ENCODE measurements at places on chromosomes 16 and 17.

DNA sequence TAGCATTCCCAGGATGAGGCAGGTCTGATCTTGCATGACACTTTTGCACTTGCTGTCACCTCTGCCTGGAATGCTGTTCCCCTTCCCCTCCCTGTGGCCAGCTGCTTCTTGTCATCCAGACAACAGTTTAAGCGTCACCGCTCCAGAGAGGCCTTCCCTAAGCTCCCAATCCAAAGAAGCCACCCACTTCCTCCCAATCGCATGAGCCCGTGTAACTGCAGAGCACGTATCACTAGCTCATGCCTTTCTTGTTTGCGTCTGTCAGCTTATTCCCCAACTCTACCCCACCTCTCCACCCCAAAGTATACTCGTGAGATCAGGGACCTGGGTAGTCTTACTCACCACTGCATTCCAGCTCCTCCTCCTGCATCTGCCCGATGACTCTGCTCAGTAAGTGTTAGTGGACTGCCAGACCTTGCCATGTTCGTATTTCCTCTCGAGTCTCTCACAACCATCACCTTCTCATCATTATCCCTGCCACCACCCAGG is 92.8 kb downstream of the GAS7 start:
- no peaks in the 10 kb centered on the region for H3K36me3 ChIP-seq
- no peak overlapping the region for H3K4me3 ChIP-seq
- no peaks in the 10 kb centered on the region for H3K27me3 ChIP-seq
- DNase-seq = peak; percentile 90
- peaks cover 9% of the 10 kb centered on the region for H3K4me1 ChIP-seq
- H3K27ac ChIP-seq = peak overlapping the region; percentile 51

DNA sequence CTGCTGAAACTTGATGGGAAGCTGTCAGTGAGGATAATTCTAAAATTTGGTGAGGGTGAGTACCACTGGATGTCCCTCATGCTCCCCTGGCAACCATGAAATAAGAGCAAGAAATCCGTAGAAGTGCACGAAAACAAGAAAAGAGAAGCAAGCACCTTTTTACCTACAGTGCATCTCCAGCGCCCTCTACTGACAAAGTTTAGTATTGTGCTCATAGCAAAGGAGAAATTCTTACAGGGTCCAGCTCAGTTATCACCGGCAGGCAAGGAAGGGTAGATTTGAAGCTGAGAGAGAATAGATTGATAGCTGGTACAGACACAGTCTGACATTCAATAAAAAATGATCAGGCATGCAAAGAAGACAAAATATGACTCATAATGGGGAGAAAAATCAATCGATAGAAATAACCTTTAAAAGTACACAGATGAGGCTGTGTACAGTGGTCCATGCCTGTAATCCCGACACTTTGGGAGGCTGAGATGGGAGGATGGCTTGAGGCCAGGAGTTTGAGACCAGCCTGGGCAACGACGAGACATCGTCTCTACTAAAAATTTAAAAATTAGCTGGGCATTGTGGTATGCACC is 28.3 kb upstream of the TEX2 start:
- H3K27ac ChIP-seq = no peak overlapping the region
- no peak overlapping the region for H3K4me3 ChIP-seq

- H3K4me1 ChIP-seq = peaks cover 3% of the 10 kb centered on the region
- peaks cover 26% of the 10 kb centered on the region for H3K36me3 ChIP-seq
- DNase-seq = no peak
Observed at GRCh38 chr17:39447561-39447960, 3.5 kb downstream of the MED1 start.

GRCh38 chr17:40474419-40475002 is 26.9 kb downstream of the TNS4 start:
- peak overlapping the region; percentile 23 for H3K27ac ChIP-seq
- H3K4me1 ChIP-seq = peaks cover 25% of the 10 kb centered on the region
- H3K27me3 ChIP-seq = no peaks in the 10 kb centered on the region
- H3K4me3 ChIP-seq = no peak overlapping the region
- DNase-seq = no peak

DNA sequence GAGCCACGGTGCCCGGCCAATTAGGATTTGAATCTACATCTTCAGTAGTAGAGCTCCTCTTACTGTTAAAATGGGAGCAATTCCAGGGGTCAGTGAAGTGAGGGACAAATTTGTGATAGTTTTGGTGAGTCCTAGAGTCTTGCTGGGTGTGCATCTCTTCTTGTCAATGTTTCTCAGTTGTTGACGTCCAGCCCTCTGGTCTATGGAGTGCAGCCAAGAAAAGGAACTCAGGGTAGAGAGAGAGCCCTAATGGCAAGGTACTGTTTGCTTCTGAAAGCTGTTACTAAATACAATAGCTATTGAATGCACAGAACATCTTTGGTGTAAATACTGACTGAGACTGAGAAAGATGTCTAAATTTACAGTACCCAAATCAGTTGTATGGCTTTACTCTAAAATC is 282.5 kb upstream of the SALL1 start:
- peaks cover 5% of the 10 kb centered on the region for H3K4me1 ChIP-seq
- no peak for DNase-seq
- no peaks in the 10 kb centered on the region for H3K27me3 ChIP-seq
- no peak overlapping the region for H3K27ac ChIP-seq
- H3K4me3 ChIP-seq = no peak overlapping the region

DNA sequence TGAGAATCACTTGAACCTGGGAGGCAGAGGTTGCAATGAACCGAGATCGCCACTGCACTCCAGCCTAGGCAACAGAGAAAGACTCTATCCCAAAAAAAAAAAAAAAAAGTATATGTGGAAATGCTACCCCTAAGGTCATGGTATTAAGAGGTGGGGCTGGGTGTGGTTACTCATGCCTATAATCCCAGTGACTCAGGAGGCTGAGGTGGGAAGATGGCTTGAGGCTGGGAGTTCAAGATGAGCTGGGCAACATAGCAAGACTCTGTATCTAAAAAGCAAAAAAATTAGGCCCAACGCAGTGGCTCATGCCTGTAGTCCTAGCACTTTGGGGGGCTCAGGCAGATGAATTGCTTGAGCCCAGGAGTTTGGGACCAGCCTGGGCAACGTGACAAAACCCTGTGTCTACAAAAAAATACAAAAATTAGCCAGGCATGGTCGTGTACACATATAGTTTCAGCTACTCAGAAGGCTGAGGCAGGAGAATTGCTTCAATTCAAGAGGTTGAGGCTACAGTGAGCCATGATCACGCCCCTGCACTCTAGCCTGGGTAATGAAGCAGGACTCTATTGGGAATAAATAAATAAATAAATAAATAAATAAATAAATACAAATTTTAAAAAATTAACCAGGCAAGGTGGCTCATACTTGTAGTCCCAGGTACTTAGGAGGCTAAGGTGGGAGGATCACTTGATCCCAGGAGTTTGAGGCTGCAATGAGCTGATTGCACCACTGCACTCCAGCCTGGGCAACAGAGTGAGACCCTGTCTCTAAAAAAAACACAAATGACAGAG is 32.3 kb upstream of the NUFIP2 start:
- no peak overlapping the region for H3K4me3 ChIP-seq
- no peaks in the 10 kb centered on the region for H3K36me3 ChIP-seq
- H3K27me3 ChIP-seq = peaks cover 4% of the 10 kb centered on the region
- no peak overlapping the region for H3K27ac ChIP-seq
- no peak for DNase-seq

- no peak overlapping the region for H3K4me3 ChIP-seq
- peak; percentile 85 for DNase-seq
- peaks cover 6% of the 10 kb centered on the region for H3K36me3 ChIP-seq
- peak overlapping the region; percentile 1 for H3K27ac ChIP-seq
Observed at GRCh38 chr17:82204831-82205719, 7.6 kb downstream of the CCDC57 start.

DNA sequence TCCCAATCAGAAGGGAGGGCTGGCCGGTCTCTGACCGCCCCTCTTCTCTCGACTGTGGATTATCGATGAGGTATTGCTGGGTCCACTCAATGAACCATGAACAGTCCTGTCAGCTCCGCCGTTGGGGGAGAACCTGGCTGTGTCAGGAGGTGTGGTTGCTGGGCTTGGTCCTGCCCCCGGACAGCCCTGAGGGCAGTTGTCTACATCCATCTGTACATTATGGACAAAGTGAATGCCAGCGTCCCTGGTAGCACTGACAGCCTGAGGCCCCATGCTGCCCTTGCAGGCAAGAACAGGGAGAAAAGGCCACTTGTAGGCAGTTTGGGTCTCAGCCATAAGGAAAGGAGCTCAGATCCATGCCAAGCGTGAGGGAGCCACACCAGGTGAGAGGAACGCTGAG is 38.9 kb downstream of the ST3GAL2 start:
- no peak overlapping the region for H3K4me3 ChIP-seq
- no peak for DNase-seq
- H3K27me3 ChIP-seq = no peaks in the 10 kb centered on the region
- H3K27ac ChIP-seq = no peak overlapping the region
- peaks cover 6% of the 10 kb centered on the region for H3K4me1 ChIP-seq

- H3K36me3 ChIP-seq = no peaks in the 10 kb centered on the region
- H3K4me3 ChIP-seq = no peak overlapping the region
- H3K4me1 ChIP-seq = no peaks in the 10 kb centered on the region
- no peak overlapping the region for H3K27ac ChIP-seq
- DNase-seq = no peak
Observed at GRCh38 chr17:40598301-40598618, 33.0 kb upstream of the CCR7 start.

GRCh38 chr16:49701789-49702494 is 154.0 kb downstream of the ZNF423 start:
- H3K36me3 ChIP-seq = no peaks in the 10 kb centered on the region
- DNase-seq = no peak
- no peak overlapping the region for H3K4me3 ChIP-seq
- peaks cover 34% of the 10 kb centered on the region for H3K27me3 ChIP-seq

DNA sequence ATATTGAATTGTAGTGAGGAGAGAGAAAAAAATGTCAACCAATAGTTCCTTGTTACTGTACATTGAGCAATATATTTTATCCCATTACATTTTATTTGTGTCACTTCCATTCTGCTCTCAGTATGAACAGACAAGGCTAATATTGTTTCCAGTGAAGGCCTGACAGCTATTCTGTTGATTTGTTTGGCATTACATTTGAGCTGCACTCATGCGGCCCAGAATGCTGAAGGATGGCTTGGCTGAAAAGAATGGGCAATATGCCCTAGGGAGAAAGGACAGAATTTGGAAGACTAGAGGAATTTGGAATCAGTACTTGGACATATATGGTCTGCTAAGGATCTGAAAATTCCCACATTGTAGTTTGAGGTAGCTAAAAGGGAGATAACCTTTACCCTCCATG is 1294.4 kb downstream of the CDH8 start:
- H3K27ac ChIP-seq = no peak overlapping the region
- no peak for DNase-seq
- no peaks in the 10 kb centered on the region for H3K4me1 ChIP-seq
- H3K36me3 ChIP-seq = no peaks in the 10 kb centered on the region

DNA sequence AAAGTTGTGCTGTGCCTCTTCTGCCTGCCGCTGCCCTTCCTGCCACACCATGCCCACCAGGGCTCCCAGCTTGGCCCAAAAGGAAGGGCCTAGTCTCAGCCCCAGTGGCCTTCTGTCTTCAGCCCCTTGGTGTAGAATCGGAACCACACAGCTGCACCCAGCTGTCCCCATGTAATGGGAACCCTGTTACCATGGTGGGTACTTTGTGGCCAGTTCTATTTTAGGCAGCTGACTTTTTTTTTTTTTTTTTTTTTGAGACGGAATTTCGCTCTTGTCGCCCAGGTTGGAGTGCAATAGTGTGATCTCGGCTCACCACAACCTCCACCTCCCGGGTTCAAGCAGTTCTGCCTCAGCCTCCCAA is 163.3 kb upstream of the GSE1 start:
- no peak overlapping the region for H3K27ac ChIP-seq
- H3K27me3 ChIP-seq = no peaks in the 10 kb centered on the region
- H3K4me1 ChIP-seq = no peaks in the 10 kb centered on the region
- DNase-seq = no peak
- H3K4me3 ChIP-seq = no peak overlapping the region
- H3K36me3 ChIP-seq = no peaks in the 10 kb centered on the region

- no peaks in the 10 kb centered on the region for H3K27me3 ChIP-seq
- no peak overlapping the region for H3K4me3 ChIP-seq
- H3K27ac ChIP-seq = no peak overlapping the region
- no peak for DNase-seq
Observed at GRCh38 chr16:53297477-53297876, 136.8 kb upstream of the RBL2 start.

DNA sequence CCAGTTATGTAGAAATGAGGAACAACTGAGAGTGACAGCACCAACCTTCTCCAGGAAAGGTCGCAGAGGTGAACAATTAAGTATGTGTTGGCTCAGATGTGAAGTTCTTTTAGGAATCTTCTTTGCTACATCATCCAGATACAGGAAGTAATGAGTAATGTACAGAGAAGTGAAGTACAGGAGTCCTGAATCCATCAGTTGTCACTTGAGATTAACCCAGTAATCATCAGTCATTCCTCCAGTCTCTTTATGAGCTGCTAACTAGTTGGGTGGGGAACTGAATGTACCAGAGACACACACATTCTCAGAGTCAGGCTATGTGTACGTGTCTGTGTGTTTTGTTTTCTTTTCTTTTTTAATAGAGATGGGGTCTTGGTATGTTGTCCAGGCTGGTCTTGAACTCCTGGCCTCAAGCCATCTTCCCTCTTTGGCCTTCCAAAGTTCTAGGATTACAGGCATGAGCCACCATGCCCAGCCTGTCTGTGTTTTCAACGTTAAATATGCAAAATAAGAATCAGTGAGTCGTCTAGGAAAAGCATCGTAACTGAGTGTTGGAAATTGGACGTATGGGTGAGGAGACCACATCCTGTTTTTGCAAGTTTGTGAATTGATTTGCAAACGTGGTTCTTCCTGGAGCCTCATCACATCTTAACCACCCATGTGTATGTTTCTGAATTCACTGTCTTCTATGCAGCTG is 19.9 kb downstream of the ZNF200 start:
- H3K27ac ChIP-seq = no peak overlapping the region
- no peaks in the 10 kb centered on the region for H3K36me3 ChIP-seq
- H3K27me3 ChIP-seq = no peaks in the 10 kb centered on the region
- H3K4me3 ChIP-seq = no peak overlapping the region

DNA sequence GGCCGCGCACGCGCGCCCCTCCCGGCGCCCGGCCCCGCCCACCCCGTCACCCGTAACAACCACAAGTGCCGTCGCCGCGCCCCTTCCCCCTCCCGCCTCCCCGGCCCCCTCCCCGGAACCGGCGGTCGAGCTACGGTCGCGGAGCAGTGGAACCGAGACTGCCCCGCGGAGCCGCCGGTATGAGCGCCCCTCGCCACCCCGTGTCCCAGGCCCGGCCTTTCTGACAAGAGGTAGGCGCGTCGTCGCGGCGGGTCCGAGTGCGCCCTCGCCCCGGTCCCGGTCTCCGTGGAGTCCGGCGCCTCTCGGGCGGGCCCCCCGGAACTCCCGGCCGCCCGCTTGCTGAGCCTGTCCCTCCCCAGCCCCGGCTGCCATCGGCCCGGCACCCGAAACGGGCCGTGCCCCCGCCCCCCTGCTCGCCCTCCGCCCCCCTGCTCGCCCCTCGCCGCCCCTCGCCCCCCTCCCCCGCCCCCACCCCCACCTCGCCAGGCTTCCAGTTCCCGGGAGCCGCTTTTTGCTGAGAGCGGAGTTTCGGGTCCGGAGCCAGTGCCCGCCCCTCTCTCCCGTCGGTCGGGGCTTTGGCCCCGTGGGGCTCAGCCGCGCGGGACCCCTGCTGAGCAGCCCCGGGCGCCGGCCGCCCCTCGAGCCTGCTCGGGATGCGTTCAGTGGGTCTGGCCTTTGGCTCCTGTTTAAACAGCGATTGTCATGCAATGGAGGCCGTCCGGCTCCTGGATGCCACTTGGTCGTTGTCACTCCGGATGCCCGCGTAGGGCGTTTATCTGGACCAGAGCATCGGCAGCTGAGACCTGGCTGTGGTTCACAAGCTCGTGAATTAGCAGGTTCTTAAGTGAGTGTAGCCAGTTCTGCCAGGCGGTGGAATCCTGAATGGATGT is at the start of gene SEC14L1:
Gene SEC14L1, plus strand, starts transcription at position 92 of the 890 bp plus-strand sequence. CDS start 2,628 bp downstream, outside the sequence.
- H3K27ac ChIP-seq = peak within 1 kb of the TSS; percentile 93
- H3K4me1 ChIP-seq = peaks cover 17% of the 10 kb centered on the region
- H3K4me3 ChIP-seq = peak within 1 kb of the TSS; percentile 71
- H3K27me3 ChIP-seq = no peaks in the 10 kb centered on the region
- DNase-seq = no peak
- peaks cover 8% of the 10 kb centered on the region for H3K36me3 ChIP-seq
